HL-60 (cell line): ENCODE measurements at places on chromosomes 6 and 20.

GRCh38 chr6:10640412-10640811 is 54.0 kb downstream of the C6orf52 start:
- DNase-seq = no peak

DNA sequence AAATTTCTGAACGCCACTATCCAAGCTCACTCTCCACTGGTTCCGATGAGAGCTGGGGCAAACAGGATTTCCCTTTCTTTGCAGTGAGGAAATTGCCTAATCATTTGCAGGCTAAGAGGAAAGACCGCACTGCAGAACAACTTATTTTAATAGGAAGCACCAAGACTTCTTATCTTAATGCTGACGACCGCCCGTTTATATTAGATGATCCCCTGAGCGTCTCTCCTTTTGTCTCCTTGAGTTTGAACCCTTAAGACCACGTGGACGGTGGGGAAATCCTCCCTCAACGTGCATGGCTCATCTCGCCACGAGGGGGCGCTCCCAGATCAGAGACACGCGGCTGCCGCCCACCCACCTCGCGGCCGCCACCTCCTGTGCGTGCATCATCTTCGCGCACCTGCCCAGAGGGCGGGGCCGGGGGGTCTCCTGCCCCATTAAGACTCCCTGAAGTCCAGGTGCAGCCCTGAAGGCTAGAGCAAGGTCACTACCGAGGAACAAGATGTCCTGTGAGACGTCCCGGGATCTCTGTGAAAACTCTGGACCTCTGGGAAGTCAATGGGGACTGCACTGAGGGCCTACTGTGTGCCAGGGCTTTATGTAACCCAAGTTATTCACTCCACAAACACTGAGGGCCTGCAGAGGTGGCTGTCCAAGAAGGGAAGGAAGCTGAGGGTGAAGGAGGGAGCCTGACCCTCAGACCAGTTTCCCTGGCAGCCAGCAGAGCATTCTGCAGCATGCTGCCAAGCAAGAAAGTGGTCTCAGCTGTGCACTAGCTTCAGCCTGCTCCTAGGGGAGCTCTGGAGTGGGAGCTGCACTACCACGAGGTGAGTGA is 28.1 kb downstream of the PDYN start:
- peak; percentile 79 for DNase-seq

- DNase-seq = peak; percentile 33
Observed at GRCh38 chr6:45422503-45423110, 44.9 kb upstream of the SUPT3H start.

- DNase-seq = no peak
Observed at GRCh38 chr6:35719404-35719829, 17.4 kb upstream of the ARMC12 start.

GRCh38 chr6:45293306-45293705 is 34.8 kb upstream of the RUNX2 start:
- DNase-seq = no peak
